ENCODE measurements at places on chromosomes 16 and 17.
A peak's percentile ranks its signal among the peaks of the same experiment; 100 is the strongest.

DNA sequence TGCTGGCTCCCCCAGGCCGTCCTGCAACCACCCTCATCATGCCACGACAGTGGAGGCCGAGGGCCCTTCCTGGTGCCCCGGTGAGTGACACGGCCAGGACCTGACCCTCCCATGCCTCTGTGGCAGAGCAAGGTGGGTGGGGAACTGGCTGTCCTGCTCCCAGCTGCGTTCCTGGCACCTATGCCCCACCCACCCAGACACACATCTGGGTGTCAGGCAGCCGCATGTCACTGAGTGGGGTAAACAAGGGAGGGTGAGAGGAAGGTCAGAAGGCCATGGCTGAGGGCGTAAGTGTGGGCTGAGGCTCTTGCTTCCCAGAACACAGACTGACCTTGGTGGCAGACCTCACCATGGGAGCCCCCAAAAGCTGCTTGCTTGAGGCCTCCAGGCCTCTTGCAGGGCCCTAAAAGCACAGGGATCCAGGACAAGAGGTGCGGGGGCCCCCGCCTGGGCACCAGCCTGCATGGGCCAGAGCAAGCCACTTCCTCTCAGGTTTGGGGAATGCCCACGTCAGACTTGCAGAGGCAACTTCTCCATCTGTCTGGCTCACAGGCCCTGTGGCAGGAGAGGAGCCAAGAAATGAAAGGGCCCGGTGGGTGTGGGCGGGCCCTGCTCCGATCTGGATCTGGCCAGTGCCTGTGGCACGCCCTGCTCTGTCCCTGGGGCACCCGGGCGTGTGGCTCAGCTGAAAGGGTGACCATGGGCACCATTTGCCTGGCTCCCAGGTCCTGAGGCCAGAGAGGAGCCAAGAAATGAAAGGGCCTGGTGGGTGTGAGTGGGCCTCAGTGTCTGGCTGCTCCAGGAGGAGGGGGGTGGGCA, 3.9 kb upstream of the CCDC57 start:
- no peak for DNase-seq

- DNase-seq = no peak
Measured at GRCh38 chr17:35545150-35545549, 7.7 kb upstream of the SLFN12L start.

DNA sequence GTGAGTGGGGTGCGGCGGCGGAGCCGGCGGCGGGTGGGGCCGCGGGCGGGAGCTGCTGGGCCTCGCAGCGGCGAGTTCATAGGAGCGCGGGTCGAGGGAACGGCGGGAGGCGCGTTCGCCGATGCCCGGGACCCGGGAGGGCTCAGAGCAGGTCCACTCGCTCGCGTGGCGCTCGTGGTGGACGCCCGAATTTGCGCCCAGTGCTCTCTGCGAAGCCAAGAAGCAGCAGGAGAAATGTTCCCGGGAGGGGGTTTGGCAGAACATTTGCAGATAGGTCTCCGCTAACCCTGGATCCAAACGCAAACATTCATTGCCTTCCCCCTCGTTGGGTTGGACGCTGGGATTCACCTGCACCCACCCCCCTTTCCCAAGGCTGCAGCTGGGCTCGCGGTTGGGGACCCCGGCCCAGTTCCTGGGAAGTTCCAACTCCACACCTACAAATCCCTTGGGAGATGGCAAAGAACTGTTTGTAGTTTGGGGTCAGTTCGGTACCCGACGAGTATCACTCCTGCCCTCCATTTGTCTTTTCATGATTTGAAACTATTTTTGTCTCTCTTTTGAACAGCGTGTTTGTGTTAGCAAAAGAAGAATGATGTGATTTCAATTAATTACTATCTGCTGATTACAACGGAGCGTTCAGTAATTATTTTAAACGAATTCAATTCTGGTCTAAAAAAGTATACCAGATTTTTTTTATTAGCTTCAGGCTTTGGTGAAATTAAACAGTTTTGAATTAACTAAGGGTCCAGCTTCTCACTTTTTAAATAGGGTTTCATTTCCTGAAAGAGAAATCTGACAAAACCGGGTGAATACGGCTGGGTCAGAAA, 2.3 kb downstream of the NTN1 start:
- DNase-seq = no peak

GRCh38 chr16:30669903-30670824, 11.9 kb downstream of the FBRS start:
- no peak for DNase-seq

DNA sequence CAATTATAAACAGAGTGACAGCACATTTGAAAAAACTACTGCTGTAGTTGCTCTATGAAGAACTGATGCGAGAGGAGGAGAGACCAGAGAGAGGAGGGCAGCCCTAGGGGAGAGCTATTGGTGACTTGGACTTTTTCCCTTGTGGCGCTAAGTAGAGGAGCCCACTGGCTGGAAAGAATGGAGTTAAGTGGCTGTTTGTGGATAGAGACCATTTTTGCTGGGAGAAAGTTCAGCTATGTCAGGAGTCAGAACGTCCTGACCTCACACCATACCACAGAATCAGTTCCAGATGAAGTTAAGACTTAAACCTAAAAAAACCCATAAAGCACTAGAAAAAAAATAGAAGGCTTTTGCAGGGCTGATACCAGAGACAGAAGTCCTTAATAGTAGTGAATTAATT, 2.0 kb downstream of the POLR2A start:
- DNase-seq = no peak

- DNase-seq = no peak
Measured at GRCh38 chr17:60442271-60443173, 20.2 kb downstream of the CHCT1 start.

DNA sequence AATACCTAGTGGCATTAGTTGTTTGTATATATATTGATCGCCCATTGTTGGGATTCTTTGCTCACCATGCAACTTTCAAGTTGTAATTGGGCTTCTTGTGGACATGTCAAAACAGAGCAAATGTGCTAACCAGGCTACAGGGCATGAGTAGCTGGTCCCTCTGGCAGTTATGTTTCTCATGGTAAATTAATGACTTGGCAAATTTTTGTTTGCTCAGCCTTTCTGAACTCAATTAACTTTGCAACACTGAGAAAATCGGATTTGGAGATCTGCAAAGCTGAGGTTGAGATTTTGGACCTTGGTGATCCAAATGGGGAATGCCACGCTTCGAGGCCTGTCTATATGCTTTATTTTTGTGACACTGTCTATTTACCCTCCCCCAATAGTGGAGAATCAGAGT, 138.5 kb upstream of the PIRT start:
- DNase-seq = no peak

DNA sequence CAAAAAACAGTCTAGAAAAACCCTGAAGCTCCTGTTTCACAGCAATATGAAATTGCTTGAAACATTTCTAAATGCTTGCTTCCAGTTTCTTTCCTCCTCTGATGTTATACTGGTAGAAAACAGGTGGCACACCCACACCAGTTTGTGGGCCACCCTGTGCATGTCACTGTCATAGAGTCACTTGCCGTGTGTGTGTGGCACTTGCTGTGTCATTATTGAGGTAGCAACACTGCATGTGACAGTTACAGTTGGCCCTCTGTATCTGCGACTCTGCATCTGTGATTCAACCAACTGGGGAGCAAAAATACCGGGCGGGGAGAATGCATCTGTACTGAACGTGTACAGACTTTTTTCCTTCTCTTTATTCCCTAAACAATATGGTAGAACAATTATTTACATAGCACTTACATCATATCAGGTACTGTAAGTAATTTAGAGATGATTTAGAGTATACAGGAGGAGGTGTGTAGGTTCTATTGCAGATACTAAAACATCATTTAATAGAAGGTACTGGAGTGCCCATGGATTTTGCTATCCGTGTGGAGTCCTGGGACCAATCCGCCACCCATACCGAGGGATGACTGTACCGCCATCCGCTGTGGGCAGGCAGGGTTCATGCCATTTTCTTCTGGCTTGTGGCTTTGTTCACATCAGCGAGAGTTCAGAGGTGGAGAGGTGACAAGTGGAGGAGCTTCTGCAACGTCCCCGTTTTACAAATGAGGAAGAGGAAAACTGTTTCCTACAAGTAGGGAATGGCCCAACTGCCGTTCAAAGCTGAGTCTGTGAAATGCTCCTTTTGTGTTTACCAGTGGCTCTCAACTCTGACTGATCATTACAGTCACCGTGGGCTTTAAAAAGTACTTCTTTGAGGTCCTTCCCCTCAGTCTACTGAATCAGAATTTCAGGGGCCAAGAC, 373.7 kb downstream of the SNX29 start:
- DNase-seq = no peak

DNA sequence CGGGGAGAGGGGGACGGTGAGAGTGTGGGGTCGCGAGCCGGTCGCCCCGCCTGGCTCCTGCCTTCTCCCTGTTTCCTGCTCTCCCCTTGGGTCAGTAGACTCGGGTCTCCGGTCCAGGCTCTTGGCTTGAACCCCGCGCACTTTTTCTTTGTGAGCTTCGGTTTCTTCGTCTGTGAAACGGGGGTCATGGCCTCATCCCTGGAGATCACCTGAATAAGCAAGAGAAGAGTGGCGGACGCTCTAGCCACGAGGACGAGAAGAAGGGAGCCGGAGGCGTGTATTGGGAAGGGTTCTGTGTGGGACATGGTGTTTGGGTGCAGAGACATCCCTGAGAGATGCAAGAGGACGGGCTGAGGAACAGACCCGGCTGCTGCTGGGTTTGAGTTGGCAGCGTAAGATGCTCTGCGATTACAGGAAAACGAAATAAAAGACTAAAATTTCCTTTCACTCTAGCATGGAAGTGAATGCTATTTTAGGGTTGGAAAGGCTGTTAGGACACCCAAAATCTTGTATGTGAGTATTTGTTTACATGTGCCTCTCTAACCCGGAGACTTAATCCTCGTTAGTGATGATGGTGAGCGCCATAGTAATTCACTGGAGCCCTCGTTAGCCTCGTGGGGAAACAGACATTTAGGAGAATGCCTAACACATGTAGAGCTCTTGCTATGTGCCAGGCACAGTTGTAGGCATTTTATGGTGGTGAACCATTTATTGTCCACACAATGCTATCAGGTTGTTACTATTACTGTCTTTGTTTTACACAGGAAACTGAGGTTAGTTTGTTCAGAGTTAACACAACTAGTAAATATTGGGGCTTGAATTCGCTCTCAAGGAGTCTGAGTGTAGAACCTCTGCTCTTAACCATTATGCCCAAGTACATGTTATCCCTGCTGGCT, 646 bp downstream of the KIF22 start:
- DNase-seq = no peak

DNA sequence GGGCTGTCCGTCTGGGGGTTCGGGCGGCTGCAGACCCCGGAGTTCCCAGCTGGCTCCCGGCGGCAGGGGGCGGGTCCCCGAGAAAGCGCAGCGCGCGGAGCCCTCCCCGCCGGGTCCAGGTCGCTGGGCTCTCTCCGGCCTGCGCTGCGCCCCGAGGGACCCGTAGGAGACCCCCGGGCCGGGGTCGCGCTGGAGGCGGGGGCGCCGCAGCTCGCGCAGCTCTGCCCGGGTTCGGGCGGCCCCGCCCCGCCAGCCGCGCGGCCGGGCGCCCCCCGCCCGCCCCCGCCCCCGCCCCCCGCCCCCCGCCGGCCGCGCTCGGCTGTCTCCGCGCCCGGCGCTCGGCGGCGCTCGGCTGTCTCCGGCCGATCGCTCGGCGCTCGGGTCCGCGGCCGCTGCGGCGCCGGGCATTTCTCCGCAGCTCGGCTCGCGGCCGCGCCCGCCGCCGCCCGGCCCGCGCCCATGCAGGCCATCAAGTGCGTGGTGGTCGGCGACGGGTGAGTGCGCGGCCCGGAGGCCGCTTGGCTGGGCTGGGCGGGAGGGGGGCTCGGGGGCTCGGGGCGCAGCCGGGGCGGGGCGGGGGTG, at the start of gene RAC3:
TSS of gene RAC3 (plus strand) at position 376 of the 582 bp plus-strand sequence. CDS start at position 460, 84 bp downstream.
- no peak for DNase-seq

DNA sequence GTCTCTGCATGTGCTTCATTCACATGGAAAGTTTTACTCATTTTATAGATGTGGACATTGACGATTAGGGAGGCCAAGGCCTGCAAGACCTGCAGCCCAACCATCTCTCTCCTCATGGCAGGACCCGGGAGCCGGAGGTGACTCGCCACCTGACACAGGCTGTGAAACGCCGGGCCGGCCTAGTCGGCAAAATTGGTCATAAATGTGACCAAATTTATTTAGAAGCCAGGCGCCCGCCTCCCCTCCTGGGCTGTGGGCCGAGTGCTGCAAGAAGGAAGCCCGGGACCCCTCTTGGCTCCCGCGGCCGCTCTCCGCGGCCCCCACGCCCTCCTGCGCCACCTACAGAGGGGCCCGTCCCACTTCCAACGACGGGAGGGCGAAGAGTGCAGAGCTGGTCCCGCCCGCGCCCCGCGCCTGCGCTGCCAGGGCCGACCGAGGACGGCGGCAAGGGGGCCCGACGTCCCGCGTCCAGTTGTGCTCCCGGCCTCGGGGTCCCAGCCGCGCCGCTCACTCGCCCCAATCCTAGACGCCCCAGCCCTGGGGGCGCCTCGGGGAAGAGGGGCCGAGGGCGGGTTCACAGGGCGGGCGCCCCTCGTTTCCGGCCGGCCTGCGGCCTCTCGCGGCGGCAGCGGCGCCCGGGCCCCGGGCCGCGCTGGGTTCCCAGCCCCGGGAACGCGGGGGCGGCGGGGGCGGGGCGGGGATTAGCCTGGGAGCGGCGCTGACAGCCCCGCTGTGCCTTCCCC, 47.5 kb downstream of the WNT3 start:
- DNase-seq = peak; percentile 81

DNA sequence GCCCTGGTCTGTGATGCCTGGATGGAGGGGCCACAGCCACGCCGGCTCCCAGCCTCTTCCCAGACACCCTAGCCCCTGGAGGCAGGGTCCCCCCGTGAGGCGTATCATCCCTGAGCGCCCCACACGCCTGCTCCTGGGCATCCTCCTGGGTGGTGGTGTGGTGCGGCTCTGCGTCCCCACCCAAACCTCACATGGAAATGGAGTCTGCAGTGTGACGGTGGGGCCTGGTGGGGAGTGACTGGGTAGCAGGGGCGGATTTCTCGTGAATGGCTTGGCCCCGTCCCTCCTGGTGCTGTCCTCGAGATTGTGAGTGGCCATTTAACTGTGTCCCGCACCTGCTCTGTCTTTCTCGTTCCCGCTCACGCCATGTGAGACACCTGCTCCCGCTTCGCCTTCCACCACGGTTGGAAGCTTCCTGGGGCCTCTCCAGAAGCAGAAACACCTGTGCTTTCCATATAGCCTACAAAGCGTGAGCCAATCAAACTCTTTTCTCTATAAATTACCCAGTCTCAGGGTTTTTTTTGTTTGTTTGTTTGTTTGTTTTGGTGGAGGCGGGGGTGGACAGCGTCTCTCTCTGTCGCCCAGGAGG, 5.9 kb upstream of the SSTR5 start:
- DNase-seq = no peak

DNA sequence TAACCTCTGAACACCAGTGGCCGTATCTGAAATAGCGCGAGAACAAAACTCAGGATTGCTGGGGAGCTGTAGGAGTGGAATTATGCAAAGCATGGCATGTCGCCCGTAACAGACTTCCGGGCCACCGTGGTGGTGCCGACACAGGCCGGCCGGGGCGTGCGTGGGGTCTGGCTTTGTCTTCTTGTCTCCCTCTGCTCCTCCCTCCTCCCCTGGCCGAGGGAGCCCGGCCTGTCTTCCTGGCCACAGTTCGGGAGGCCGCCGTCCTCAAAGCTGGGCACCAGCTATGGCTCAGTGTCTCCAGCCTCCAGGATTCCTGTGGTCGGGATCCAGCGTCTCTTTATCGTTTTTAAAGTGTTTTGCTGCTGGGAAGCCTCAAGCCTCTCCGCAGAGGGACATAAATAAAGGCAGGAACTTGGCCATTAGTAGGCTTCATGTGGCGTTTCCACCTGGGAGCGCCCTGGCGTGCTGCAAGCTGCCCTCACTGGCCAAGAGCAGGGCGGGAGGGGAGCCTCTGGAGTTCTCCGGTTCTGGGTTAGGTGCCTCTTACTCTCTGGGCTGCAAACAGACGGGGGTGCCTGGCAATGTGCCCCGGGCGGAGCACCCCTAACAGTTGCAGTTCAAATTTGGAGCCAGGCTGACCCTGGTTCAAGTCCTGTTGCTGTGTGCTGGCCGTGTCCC, 22.0 kb upstream of the NPTX1 start:
- peak; percentile 74 for DNase-seq

All from urothelium cell line (cell line).